ENCODE measurements at places on chromosomes 2 and 18. TPM values are rescaled to one million over a fixed set of nuclear protein-coding genes. Genes with fewer than 3 reads are reported as not detected.

The RAPGEF4 gene
- 1.1 TPM for total RNA-seq

The APCDD1 gene
- not detected for total RNA-seq

The INHA gene
- total RNA-seq, result not detected

The POTEI gene
- total RNA-seq, result not detected

DNA sequence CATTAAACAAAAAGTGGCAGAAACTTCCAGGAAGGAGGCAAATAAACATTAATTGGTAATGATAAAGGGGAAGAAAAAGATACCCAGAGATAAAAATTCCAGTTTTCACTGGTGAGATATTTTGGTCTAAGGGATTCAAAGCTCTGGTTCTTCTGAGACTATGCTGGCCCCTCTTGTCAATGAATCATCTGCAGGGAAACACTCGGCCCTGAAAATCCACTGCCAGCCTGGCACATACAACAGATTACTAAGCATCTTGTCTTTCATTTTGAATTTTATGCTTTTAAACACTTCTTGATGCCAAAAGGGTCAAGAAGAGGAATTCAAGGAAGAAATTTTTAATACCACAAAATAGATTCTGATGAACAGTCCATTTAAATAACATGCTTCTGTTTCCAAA lies 1603.8 kb upstream of the ZEB2 start:
- no peak for DNase-seq

DNA sequence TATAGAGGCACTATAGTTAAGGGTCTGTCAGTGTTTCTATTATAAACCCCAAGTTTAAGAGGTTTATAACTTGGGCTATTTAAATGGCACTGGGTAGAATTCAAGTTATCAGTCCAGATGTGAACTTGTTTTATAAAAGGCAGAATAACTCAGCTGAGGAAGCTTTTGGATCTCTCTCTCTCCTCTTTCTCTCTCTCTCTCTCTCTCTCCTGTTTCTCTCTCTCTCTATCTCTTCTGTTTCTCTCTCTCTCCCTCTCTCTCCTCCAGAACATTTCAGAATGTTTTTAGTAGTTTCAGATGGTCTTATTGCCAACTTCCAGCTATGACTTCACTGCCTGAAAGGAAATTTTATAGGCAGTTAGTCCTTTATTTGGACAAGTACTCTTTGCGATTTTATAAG lies 6.4 kb upstream of the BCL11A start:
- DNase-seq, result no peak

- DNase-seq, result no peak
Measured at GRCh38 chr2:27931361-27931950, 40.9 kb downstream of the BABAM2 start.

- peak; percentile 30 for DNase-seq
Measured at GRCh38 chr18:31723990-31724711, 36.5 kb downstream of the SLC25A52 start.

DNA sequence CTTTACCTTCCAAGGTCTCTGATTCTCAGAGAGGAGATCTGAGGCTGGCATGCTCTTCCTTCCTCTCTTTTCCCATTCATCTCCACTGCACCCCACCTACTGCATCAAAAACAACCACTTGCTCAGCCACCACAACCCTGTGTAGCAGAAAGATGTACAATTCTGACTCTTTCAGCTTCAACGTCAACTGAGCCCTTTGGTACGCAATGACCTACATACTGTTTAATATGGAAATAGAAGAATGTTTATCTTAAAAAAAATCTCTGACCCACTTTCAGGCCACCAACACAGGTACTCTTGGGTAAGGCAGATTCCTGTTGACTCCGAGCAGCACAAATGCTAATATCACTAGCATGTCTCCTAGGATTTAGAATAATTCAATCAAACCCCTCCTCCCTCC lies 76.2 kb upstream of the AFF3 start:
- DNase-seq, result no peak

GRCh38 chr18:47683774-47684173 lies 246.7 kb downstream of the SMAD2 start:
- no peak for DNase-seq

Measured in activated naive CD8-positive, alpha-beta T cell treated with anti-CD3 and anti-CD28 coated beads, Interleukin-2, amount 10 ng/mL, durations not matched to agents 7 days and 5 days (primary cell).